ENCODE measurements at places on chromosomes 4 and X.

- DNase-seq: no peak
These were observed 20.5 kb upstream of the CBR4 start for GRCh38 chr4:169030562-169030982.

- no peak for DNase-seq
These were observed 46.8 kb downstream of the HPGD start for GRCh38 chr4:174475528-174475927.

DNA sequence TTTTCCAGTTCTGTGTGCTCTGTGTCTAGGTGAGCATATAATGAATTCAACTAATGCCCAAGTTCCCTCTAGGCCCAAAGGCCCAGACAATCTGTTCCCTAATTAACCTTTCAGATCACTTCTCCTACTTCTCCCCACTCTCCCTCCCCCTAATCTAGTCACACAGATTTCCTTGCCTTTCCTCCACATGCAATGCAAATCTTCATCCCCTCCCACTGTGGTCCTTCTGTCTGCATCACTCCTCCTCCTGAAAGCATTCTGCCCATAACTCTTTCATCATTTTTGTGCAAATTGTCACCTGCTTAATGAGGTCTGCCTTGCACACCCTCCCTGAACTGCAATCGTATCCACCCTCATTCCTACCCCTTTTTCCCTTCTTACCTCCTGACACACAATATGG, 346.6 kb downstream of the FBXO8 start:
- no peak for DNase-seq

DNA sequence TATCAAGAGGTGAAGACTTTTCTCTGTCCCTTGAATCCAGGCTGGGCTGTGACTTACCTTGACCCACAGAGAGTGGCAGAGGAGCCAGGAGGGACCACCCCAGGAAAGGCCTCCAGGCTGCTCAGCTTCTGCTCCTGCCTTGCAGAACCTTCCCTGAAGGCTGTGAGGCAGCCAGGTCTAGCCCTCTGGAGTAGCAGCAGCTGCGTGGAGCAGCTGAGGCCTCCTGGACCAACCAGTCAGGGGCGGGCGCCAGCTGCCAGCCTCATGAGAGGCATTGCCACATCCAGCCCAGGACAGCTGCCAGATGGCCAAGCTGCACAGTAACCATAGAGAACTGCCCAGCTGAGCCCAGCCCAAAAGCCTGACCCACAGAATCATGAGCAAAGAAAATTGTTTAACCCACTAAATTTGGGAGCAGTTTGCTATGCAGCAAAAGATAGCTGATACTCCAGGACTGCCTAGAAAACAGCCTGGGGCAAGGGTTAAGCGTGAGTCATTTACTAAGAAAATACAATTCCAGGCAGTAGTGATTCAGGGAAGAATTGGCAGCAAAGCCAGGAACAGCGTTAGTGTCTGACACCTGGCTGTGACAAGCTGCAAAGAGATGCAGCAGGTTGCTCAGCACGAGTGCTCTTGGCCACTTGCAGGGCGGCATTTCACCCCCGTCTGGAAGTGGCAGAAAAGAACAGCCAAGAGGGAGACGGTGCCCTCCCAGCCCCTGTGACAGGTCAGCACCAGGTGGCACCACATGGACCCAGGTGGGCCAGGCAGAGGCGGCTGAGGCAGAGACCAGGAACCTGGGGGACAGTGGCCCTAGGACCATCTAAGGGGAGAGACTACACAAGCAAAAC, 14.7 kb upstream of the PDE6B start:
- DNase-seq: peak; percentile 79

- peak; percentile 47 for DNase-seq
These were observed 86.8 kb upstream of the ETNPPL start for GRCh38 chr4:108849611-108850168.
